ENCODE measurements at places on chromosomes 16 and 17.
A peak's percentile ranks its signal among the peaks of the same experiment; 100 is the strongest.

- DNase-seq, result no peak
These were observed 10.0 kb downstream of the ZACN start for GRCh38 chr17:76088868-76089576.

GRCh38 chr17:57425903-57426880 lies 169.9 kb downstream of the MSI2 start:
- DNase-seq, result no peak

DNA sequence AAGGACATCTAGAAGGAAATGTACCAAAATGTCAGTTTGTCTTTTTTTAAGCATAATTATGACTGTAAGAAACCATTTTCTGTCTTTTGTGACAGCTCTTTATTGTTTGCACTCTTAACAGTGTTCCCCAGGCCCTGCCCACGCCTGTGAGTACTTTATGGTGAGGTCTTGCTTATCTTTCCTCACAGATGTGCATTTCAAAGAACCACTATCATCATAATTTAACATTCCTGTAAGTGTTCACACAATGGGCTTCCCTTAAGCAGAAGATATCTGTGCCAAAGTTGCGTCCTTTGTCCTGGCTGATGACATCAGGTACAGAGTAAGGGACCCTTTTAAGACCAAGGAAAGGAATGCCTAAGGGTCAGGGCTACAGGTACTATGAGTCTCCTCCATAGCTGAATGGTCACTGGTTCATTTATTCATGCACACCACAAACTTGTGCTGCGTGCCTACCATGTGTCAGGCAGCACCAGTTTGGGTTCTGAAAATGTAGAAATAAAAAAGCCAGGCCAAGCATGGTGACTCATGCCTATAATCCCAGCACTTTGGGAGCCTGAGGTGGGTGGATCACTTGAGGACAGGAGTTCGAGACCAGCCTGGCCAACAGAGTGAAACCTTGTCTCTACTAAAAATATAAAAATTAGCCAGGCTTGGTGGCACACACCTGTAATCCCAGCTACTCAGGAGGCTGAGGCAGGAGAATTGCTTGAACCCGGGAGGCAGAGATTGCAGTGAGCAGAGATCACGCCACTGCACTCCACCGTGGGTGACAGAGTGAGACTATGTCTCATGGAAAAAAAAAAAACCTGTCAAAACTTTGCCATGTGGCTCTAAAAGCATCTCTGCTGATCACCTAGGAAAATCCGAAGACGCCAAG lies 55.4 kb upstream of the NLK start:
- no peak for DNase-seq

GRCh38 chr17:73205459-73205961 lies 12.7 kb downstream of the COG1 start:
- no peak for DNase-seq

DNA sequence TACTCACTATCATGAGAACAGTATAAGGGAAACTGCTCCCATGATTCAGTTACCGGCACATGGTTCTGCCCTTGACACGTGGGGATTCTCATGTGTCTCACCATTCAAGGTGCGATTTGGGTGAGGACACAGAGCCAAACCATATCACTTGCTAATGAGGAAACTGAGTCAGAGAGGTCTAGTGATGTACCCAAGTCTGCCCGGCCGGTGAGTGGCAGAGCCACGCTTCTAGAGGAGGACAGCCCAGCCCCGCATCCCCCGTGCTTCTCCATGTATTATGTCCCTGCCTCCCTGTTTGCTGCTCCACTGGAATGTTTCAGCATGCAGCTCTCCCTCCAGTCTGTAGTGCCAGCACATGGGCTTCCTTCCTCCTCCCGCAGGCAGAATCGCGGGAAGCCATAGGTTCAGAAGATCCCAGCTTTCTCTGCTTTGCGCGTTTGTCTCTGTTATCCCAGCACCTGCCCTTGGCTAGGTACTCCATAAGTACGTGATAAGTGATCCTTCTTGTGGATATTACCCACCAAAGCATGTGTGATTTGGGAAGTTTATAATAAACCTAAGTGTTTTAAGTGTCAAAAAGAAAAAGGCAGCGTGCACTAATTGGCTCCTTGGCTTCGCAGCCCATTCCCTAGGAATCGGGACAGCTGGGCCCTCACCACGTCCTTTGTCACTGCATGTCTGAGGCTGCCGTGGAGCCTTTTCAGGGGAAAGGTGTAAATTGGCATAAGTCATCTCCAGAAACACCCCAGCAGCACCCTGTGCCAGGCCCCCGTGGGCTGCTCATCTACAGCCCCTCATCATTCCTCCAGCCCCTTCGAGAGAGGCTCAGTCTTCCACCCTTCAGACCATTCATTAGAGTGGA lies 103.8 kb downstream of the CLEC16A start:
- no peak for DNase-seq

DNA sequence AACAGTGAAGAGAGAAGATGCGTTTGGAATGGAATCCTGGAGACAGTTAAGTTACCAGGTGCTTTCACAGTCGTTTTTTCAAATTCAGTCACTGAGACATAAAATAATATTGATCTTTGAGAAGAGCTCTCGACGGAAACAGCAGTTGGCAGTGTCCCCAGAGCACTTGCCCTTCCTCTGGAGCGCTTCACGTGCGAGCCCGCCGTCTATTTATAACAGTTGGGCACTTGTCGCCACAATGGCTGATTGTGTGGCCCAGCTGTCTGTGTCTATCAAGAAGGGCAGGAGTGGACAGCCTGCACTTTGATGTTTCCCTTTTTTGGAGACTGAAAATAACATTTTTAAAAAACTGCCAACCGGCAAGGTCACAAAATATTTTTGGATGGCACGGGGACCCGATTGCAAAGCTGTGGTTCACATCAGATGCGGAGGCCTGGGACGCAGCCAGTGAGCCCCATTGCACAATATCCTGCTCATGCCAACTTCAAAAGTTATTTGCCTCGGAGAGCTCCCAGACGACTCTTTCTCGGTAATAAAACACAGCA lies 62.9 kb downstream of the ADCY9 start:
- DNase-seq, result no peak

DNA sequence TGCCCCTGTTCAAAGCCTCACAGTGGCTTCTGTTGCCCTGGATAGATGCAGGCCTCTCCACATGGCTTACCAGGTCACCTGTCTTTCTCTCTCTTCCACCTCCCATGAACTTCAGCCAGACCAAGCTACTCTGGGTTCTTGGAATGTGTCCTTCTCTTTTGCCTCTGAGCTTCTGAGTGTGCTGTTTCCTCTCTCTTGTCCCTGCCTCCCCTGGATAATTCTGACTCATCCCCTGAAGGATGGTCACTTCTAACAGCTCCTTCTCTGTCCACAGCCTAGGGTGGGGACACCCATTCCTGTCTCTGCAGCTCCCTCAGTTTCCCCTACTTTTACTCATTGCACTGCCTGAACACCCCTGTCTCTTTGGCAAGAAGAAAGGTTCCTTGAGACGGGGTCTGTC lies 2.9 kb downstream of the GUCY2D start:
- DNase-seq, result no peak

DNA sequence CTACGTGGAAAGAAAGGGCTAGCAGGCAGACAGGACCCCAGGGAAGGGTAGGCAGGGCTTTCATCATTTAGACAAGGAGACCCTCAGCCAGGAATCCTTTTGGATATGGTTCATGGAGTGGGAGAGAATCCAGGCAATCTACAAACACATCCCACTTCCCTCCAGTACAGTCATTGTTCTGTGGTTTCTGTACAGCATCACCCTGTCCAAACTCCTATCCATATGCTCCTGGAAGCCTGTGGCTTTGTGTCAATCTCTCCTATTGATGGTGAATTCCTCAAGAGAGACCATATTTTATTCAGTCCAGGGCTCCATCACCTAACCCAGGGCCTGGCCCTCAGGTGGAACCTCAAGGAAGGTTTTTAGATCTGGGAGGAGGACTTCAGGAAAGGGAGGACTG lies 99.2 kb downstream of the SPACA3 start:
- no peak for DNase-seq

DNA sequence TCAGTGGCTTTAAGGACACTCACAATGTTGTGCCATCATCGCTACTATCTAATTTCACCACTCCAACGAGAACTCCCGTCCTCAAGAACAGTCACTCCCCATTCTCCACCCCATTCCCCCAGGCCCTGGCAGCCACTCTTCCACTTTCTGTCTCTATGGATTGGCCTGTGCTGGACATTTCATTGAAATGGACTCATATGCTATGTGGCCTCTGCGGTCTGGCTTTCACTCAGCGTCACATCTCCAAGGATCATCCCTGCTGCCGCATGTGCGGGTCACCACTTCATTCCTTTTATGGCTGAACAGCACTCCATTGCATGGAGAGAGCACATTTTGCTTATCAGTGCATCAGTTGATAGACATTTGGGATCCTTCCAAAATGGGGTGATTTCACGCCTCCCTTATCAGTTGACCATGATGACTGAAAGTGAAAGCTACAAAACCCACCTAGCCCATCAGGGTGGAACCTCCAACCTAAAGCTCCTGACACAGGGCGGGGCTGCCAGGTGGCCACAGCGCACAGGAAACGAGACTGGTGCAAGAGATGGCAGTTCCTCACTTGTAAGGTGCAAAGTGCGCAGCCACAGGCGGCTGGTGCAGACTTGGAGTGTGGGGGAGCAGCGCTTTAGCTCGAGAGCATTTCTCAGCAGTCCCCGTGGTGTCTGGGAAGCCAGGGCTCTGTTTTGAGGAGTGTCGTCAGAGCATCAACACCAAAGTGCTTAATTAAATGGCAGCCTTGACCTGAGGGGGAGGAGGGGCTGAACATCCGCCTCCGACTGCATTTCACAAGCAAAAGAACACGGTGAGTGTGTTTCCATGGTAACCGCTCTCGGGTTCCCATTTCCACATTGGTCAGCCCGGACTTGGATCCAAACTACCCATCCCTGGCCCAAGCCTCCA lies 23.8 kb downstream of the COTL1 start:
- peak; percentile 87 for DNase-seq

DNA sequence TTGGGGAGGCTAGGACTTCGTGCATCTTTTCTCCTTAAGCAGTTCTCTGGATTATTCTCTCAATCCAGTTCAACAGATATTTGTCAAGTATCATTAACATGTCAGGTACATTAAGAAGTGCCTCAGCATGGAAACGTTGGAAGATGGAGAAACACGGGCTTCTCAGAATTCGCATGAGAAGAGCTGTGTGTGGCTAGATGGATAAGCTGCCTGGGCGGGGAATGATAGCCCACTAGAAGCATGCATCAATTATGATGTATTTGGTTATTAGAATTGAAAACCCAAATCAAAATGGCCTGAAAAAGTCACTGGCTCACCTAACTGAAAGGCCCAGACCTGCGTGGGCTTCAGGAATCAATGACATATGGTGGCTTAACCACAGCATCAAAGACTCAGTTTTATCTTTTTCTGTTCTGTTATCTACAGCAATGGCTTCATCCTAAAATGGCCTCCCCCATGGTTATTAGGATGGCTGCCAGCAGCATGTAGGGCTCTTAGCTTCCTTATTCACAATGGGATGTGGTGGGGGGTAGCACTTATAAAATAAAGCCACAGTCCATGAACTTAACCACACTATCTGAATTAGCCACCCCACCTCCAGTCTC lies 43.9 kb downstream of the MMD start:
- DNase-seq, result no peak

DNA sequence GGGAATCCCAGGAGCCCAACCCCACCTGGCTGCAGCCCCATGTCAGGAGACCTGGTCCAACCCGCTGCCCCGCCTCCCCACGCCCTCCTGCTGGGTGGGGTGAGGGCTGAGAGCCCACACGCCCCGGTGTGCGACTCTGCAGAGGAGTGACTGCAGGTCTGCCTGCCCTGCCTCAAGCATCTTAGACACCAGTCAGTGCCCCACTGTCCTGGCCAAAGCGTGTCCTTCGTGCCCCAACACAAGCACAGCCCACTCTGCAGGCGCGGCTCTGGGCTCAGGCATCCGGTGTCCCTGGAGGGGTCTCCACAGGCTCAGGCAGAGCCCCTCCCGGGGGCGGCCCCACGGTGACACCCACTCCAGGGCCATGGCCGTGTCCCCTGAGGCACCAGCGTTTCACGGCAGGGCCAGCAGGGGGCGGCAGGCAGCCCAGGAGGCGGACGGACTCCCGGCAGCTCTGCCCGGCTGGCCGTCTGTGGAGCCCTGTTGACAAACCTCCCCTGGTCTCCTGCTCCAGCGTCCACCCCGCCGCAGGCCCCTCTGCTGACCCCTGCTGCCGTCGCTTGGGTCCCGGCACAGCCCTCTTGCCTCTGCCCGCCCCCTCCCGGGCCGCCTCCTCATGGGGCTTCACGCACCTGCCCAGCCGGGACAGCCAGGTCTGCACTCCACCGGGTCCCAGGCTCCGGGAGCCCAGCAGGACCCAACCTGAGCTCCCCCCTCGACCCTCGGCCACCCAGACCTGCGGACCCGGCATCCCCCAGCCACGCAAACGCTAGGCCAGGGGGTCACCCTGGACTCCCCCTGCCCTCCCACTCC lies 8.6 kb upstream of the UBE2I start:
- peak; percentile 53 for DNase-seq

DNA sequence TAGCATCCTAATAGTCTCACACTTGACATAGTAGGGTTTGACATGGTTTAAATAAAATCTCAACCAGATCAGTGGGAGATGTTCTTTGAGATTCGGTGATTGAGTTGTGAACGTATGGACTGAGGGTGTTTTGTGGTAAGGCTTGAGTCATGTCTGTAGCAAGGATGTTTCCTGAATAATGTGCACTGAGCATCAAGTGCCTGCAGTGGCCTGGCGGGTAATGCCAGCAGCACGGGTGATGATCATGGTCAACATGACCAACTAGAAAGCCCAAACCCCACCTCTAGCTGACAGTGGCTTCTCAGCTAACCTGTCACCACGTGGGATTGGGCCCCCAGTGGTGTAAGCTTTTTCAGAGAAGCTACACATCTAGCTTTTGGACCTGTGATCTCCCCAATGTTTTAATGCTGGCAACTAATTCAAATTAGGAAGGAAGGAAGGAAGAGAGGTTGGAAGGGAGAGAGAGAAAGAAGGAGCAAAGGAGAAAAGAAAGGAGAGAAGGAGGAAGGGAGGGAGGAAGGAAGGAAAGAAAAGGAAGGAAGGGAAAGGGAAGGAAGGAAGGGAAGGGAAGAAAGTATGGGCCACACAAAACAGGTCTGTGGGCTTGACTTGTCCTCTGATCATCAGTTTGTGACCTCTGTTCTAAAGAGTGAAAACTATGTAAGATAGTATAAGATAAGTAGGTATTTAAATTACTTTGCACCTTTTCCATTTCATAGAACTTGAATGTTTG lies 55.4 kb downstream of the WWOX start:
- no peak for DNase-seq

DNA sequence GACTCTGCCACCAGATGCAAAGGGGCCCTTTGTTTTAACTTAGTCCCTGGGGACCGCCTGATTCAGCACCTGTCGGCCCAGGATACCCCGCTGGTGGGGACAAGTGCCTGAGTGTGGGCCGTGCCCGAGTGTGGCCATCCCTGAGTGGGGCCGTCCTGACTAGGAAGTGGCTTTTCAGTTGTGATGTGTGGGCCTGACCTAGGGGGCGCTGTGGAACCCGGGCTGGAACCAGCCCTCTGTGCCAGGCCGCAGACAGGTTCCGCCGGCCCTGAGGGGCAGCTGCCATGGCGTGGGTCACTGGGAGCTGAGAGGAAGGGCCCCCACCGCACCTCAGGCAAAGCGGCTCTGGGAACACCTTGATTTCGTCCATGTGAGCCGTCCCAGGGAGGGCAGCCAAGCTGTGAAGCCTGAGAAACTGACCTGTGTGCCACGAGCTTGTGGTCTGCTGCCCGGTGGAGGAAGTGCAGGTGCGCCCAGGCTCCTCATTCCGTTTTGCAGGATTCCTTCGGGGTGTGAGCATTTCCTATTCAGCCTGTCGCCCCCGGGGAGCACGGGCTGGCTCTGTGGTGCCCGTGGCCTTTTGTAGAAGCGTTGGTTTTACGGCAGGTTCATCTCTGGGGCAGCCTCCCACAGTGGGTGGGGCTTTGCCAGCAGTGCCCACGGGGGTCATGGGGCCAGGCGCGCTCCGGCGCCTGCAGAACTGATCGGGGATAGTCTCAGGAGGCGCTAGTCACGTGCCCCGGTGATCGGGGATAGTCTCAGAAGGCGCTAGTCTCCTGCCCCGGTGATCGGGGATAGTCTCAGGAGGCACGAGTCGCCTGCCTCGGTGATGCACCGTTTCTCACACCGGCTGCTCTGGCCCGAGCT lies 5.3 kb downstream of the RPL13 start:
- DNase-seq, result peak; percentile 58

Measured in stimulated activated CD8-positive, alpha-beta memory T cell treated with anti-CD3 and anti-CD28 coated beads, Interleukin-7, amount 100 ng/mL, for 48 hours (primary cell).